ENCODE measurements at places on chromosomes 3 and 15. TPM values are rescaled to one million over a fixed set of nuclear protein-coding genes. Genes with fewer than 3 reads are reported as not detected.

The RTP4 gene
- total RNA-seq: 10.9 TPM

The CCDC39 gene
- 2.2 TPM for total RNA-seq

The CHRNA5 gene
- 2.6 TPM for total RNA-seq

The LDHAL6B gene
- total RNA-seq: not detected

The ITGA11 gene
- 2.7 TPM for total RNA-seq

The CCR1 gene
- 47.4 TPM for total RNA-seq

The GANC gene
- total RNA-seq: 122 TPM

The CAPN7 gene
- 49.4 TPM for total RNA-seq

The SMCO1 gene
- total RNA-seq: not detected

The DNASE1L3 gene
- total RNA-seq: 12.0 TPM

The SECISBP2L gene
- total RNA-seq: 139 TPM

The GOLGA8G gene
- total RNA-seq: not detected

The TMEM45A gene
- total RNA-seq: 17.2 TPM

All from lower lobe of right lung (tissue), 2 donors.